Suppressor macrophage treated with lipopolysaccharide for 1 hour (primary cell): ENCODE measurements at places on chromosomes 4 and X.
A peak's percentile ranks its signal among the peaks of the same experiment; 100 is the strongest.

DNA sequence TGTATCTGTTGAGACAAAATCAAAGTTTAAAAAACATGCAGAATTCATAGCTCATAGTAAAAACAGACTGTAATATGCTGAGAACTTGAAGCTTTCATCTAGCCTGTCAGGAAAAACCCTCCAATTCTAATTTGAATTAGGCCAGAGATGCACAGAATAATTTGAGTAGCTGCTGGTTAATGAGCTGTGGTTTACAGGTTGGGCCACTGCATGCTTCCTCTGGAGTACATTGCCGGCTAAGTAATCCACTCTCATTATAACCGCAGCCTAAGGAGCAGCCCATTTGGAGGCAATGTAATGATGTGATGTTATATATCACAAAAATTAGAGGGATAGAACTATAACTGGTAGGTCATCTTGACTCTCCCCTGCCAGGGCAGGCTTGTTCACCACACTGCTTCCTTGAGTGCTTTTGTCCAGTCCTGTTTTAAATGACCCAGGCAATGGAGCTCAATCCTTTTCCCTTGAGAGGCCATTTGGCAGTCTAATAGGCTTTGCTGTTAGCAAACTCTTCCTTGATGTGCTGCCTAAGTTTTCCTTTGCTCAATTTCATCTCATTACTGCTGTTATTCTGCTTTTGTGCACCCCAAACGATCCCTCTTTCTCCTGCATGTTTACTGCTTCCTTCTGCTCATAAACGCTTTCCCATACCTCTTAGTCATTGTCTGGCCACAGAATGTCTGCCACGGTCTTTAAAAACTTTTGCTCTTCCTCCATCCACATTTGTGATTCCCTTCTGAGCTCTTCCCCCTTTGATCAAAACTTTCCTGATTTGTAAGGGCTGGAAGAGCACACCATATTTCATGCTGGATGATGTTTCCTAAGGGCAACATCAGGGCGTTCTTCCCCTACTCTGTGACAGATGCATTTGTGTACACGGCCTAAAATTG, 230.9 kb downstream of the C4orf33 start:
- DNase-seq: peak; percentile 21

DNA sequence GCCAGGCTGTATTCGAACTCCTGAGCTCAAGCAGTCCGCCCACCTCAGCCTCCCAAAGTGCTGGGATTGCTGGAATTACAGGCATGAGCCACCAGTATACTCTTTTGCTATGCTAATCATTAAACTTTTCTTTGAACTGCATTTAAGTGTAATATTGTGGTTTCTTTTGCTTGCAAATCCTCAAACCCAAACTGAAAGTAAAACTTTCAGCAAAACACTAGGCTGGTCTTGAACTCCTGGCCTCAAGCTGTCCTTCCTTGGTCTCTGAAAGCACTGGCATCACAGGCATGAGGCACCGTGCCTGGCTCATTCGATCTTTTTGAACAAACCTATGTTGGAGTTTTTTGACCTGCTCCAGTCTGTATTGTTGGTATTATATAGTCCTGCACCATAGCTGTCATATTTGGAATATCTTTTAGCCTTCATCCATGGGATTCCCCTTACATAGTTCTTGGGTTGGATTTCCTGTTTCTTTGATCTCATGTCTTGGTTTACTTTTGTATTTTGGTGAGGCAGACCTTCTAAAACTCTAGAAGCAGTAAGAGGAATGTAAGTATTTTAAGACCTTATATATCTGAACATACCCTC, 34.1 kb downstream of the MOB1B start:
- DNase-seq: no peak

DNA sequence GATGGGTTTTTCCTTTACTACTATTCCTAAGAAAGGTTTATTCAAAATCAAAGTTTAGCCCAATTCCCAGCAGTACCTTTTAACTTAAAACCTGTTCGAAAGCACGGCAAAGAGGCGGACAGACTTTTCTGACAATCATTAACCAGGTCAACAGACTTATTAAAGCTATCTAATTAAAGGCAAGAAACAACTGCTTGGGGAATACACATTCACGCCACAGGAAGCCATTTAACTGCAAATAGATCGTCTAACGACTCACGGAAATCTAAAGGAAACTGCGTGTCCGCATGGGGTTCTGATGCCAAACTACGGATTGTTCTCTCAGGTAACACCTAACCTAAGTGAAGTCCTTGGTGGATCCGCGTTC, 663 bp upstream of the USP53 start:
- no peak for DNase-seq

DNA sequence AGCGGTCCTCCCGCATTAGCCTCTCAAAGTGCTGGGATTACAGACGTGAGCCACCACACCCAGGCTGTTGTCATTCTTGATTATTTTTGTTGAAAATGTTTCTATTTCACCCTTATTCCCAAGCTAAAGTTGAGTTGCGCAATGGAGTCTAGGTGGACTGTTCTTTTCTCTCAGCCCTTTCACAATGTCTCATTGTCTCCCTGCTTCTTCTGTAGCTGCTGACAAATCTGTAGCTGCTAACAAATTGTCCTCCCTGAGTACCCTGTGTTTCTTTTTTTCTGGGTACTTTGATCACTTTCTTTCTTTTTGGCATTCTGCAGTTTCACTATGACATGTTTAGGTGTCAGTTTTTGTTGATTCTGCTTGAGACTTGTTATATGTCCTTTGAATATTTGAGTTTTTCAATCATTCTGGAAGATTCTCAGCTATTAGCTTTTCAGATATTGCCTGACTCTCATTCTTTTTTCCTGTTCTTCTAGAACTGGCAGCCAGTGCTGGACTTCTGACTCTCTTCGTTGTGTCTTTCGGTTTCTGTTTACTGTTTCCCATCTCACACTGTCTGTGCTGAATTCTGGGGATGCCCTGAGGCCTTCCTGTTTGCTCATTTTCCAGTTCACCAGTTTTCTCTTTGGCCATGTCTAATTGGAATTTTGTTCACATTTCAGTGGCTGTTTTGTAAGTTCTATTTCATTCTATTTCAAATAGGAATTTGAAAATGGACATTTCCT, 6.6 kb downstream of the ABCD1 start:
- DNase-seq: peak; percentile 52

GRCh38 chr4:139144911-139145551, 32.0 kb downstream of the ELF2 start:
- no peak for DNase-seq

- no peak for DNase-seq
Measured at GRCh38 chrX:115260330-115260729, 26.4 kb upstream of the LRCH2 start.

- DNase-seq: no peak
Measured at GRCh38 chr4:128782875-128783614, 26.5 kb upstream of the JADE1 start.

DNA sequence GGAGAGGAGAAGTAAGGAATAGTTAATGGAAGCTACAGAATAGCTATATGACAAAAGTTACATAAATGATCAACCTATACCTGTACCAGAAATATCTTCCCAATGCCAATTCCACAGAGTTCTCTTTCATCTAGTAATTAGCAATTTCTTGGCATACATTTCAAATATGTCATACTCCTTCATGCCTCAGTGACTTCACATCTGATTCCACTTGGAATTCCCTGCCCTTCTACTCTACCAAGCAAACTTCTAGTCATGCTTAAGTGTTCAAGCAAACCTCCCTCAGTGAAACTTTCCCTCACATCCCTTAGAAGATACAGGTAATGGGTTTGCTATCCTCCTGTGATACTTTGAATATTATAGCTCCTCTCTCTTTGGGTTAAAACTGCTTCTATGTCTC, 127.1 kb downstream of the KLHL13 start:
- no peak for DNase-seq

DNA sequence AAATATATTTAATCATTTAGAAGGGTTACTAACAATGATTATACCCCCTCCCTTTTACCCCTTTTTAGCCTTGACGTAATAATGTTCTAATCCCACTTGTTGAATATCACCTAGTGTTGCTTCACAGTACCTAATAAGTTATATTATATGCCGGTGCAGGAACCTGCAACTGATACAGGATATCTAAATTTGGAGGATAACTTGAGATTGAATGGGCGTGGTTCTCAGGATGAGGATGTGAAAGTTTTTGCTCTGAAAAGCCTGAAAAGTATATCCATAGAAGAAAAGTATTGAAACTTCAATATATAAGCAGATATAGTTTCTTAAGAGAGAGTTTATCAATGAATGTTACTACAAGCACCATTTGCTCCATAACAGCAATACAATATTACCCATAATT, 59.8 kb downstream of the ZNF711 start:
- no peak for DNase-seq

DNA sequence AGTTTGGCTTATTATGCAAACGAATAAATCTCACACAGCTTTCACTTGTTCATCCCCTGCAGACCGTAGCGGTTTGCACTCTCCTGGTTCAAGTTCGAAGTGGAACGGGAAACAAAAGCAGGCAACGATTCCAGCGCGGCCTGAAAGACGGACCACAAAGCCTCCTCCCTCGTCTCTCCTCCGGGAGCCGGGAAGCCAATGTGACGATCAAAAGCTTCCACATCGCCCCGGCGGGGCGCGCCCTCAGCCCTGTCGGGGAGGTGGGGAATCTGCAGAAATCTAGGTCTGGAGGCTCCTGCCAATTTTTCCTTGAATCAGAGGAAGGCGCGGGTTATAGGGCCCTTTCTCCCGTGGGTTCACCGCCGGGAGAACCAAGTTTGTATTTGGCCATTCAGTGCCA, 16.9 kb upstream of the ZIC3 start:
- no peak for DNase-seq

DNA sequence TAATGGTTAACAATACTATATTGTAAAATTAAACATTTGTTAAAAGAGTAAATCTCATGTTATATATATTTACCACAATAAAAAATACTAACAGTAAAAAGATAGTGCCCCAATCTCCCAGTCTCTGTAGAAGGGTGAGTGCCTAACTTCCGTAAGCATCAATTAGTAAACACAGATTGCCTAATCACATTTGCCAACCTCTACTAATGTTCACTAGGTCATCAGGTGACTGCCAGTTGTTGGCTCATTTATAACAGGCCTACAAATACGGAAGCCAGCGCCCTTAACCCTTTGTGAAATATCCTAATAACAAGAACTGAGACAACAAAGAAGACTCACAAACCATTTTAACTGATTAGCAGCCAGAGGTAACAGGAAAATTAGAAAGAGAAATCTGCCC, 345.1 kb downstream of the INPP4B start:
- DNase-seq: no peak

DNA sequence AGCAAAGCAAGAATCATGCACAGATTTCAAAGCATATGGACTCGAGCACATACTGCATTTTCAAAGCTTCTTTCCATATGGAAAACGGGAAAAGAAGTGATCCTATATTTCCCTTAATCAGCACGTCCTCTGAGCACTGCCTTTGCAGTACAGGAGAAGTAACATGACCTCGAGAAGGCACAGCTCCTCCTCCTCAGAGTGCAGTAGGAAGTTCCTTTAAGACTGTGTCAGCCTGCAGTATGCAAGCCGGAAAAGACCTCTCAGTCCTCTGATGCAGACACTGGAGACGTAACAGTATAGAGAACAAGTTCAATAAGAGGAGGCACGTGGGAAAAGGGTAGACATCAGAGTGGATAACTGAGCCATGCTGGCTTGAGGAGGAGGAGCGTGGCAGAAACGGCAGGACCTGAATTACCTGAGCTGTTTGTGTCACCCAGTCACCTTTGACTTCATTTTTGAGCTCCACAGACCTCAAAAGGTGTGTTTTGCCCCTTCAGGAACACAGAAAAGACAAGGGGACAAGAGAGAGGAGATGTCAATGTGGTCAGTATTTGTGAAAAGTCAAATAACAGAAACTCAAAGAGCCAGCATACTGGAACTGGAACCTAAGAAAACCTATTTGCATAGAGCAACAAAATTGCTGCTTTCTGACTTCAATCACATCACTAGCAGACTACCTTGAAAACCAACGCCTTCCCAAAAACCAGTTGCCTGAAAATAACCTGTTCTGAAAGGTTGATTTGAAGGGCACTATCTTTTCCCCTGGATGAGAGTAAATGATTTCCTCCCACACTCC, 20.8 kb downstream of the IRF2 start:
- peak; percentile 92 for DNase-seq

DNA sequence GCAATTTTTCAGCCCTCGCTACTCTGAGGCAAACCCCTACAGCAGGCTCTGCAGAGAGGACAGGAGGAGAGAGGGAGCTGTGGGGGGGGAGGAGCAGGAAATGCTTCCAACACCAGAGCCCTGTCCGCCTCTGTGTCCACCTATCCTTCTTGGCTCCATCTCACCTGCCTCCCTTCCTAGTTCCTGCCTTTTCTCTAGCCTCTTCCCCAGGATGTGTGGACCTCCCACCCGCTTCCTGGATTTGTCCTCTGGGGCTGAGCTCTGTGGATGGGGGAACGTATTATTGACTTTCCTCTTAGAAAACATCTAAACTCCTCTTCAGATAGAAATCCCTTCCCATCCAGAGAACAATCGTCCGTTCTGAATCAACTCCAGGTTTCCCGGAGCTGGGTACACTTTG, 14.4 kb downstream of the ASMT start:
- DNase-seq: no peak

DNA sequence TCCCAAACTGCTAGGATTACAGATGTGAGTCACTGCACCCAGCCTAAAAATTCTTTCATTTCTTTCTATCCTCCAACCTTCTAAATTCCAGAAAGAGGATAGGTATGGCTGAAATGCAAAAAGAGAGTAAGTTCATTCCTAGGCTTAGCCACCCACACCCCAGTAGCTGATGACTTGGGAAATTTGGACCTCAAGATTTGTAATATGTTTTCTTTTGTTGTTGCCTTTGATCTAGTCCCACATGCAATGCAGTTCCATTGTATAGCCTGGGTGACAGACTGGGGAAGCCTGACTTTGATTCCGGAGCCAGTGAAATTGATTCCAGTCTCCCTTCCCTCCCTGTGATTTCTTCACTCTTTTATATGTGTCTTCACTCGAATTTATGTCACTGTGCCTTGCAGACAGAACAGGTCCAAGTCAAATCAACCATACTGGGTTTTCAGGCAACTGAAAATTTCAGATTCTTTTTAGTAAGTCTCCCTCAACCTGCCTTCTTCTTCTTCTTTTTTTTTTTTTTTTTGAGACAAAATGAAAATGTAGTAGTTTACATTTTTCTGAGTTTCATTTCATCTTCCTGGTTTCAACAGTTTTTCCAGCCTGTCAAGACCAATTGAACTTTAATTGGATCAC, 176.2 kb upstream of the RBPJ start:
- DNase-seq: peak; percentile 26

- no peak for DNase-seq
Measured at GRCh38 chrX:150594584-150594983, 26.2 kb downstream of the MTM1 start.

- DNase-seq: no peak
Measured at GRCh38 chr4:88097301-88097700, 61.1 kb downstream of the ABCG2 start.

GRCh38 chr4:63777601-63778000, 631.6 kb downstream of the TECRL start:
- DNase-seq: no peak

- DNase-seq: no peak
Measured at GRCh38 chr4:118340109-118340508, 12.7 kb downstream of the PRSS12 start.
